ENCODE measurements at places on chromosomes 13 and 19.

DNA sequence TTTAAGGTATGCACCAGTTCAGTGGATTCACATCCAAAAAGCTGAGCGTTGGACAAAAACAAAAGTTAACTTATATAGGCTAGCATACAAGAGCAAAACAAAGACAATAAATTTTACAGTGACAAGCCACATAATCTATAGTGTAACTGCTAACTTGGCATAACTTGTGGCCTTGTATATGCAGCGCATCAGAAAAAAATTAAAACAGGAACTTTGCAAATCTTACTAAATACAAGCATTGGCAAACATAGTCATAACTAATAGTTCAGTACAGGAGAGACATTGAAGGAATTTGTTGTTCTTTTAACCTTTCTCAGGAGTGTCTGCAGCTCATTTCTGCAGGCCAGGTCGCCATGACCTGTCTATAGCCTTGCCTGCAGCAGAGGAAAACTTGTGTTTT, 54.6 kb downstream of the OR10H4 start:
- no peak for DNase-seq

- DNase-seq = no peak
Observed at GRCh38 chr19:16569609-16570320, 2.5 kb downstream of the SLC35E1 start.

GRCh38 chr19:45091031-45091923, 1.7 kb upstream of the PPP1R37 start:
- peak; percentile 98 for DNase-seq

GRCh38 chr19:13020002-13020414, 24.7 kb downstream of the NFIX start:
- DNase-seq = no peak

DNA sequence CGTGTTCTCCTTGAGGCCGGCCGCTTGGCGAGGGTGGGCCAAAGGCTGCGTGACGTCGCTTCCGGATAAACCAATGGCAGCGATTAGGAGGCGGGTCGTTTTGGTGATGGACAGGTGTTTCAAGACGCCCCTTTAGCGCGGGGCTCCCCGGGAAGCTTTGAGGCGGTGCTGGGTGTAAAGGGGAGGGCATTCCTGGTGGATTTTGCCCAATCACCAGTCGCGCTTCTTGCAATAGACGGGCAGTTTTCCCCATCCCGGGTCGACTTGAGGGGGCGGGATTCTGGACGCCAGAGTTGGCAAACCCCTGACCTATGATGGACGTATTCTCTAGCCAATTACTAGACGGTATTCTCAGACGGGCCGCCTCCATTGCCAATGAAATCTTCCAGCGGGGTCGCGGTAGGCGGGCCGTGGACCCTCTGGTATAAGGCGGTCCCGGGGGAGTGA, 264 bp upstream of the PRMT1 start:
- peak; percentile 100 for DNase-seq

DNA sequence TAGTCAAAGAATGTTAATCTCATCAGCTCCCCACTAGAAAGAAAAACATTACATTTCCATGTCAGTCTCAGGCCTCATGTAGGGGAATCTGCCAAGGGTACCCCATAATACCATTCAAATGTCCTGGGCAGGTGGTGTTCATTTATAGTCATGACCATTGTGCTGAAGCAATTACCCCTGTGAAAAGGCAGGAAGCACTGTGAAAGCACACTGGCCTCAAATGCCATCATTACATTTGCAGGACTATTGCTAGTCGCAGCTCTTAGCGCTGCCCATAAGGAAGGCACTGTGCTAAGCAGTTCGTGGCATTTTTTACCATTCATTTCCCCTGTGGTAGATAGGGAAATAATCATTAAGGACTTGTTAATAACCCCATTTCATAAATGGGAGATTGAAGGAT, 109.0 kb downstream of the LHFPL6 start:
- DNase-seq = no peak

- DNase-seq = no peak
Observed at GRCh38 chr19:33462112-33462791, 59.3 kb downstream of the PEPD start.

GRCh38 chr13:27228131-27228530, 23.2 kb upstream of the RPL21 start:
- no peak for DNase-seq

GRCh38 chr19:14699641-14700040, 9.8 kb downstream of the ZNF333 start:
- DNase-seq = no peak

DNA sequence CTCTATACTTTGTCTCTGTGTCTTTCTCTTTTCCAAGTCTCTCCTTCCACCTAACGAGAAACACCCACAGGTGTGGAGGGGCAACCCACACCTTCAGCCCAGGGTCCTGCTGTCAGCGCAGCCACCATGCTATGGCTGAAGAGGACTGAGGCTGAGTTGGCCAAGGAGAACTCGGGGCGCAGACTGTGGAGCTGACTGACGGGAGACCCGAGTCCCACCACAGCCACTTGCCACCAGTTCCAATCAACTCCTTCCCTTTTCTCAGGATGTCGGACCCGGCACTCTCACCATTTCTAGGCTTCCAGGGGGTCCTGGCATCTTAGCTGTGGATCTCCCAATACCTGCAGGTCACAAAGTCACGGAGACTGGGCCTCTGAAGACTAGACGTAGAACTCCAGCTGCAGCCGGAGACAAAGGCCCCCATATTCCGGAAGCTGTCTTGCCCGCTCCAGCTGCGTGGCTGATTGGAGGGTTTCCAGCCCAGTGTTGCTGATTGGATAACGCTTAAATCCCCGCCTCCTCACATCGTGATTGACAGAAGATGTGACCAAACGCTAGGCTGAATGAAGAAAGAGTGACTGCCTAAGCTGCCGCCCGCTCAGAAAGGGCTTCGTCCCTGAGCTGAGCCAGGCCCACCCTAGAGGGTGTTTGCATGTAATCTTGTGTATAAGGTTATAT, 63.6 kb downstream of the ZNF429 start:
- DNase-seq = no peak

GRCh38 chr19:47109177-47109540, 4.4 kb downstream of the ZC3H4 start:
- DNase-seq = no peak

DNA sequence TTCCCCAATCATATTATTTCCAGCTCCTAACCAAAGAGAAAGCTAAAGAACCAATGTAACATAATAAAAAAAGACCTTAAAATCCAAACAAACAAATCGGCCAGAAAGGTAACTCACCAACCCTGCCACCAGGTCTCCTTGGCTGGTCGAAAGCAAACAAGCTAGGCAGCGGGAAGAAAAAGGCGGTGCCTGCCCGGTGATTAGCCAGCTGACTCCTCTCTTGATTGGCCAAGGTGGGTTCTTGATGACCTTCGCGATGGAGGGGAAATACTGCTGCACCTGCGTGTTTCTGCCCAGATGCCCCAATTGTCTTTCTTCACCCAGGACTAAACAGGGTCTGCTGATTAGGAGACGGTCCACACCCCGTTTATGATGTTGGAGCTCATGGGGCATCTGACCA, at the start of gene NLRP11:
TSS of gene NLRP11 (minus strand) at position 154 of the 400 bp plus-strand sequence. CDS start 13,825 bp downstream, outside the sequence.
- DNase-seq = no peak

DNA sequence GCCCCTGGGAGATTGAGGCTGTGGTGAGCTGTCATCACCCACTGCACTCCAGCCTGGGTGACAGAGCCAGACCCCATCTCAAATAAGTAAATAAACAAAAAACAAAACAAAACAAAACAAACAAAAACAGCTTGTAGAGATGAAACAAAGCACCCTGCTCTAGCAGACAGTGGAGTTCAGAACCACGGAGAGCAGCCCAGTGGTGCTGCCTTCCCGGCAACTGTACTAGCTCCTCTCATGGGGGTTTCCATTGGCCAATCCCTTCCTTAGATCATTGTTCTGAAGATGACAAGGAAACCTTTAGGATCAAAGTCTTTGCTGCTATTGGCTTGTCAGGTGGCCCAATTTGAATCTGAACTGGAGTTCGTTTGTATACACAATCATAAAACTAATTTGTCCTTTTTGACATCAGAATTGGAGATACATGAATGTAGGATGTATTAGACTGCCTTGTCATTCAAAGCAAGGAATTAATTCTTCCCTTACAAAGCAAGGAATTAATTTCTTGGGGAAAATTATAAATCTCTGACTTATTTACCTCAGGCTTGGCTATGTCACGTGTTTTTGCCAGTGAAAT, 19.7 kb upstream of the SYCN start:
- no peak for DNase-seq

- DNase-seq = peak; percentile 91
Observed at GRCh38 chr13:39602614-39603366, at the start of gene LHFPL6. LHFPL6 (minus strand) TSS chr13:39603193.

GRCh38 chr13:49676581-49677298, 14.5 kb downstream of the EBPL start:
- no peak for DNase-seq

- DNase-seq = no peak
Observed at GRCh38 chr13:106376401-106377112, 158.9 kb downstream of the EFNB2 start.

GRCh38 chr19:20315543-20315942, 148.5 kb downstream of the ZNF486 start:
- no peak for DNase-seq

GRCh38 chr19:47445527-47445926, 26.2 kb downstream of the SLC8A2 start:
- DNase-seq = no peak

DNA sequence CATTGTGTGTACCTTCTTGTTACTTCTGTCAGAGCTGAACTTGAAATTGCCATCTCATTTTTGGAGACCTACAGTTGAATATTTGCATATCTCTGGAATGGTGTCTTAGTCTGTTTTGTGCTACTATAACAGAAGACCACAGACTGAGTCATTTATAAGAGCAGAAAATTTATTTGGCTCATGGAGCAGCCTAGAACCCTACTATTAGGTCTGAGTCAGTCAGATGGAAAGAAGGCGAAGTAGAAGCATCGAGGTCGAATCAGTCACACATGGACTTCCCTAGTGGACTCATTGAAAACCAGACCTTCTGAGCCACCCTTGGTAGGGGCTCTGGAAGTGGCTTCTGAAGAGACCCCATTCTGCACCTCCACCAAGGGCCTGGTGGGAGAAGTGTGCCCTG, 33.9 kb upstream of the TPT1 start:
- DNase-seq = no peak

DNA sequence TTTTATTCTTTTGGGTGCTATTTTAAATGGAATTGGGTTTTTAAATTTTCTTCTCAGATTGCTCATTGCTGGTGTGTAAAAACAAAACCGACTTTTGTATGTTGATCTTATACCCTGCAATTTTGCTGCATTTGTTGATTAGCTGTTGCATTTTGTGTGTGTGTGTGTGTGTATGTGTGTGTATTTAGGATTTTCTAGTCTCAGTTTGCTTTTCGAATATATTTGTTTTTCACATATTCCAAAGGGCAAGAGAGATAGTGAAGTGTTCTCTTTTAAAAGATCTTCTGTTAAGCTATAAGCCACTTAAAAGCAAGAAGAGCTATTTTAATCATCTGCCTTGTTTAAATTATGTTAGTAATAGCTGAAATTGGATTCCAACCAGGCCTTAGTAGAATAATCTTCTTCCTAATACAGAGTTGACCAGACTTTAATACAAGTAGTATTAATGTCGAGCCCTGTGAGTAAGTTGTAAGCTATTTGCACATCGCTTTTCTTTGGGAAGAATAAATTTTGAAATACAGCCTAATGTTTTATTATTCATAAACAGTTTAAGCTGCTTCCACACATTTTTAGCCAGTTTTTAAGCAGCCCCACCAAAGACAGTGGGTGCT, 57.4 kb downstream of the TM9SF2 start:
- no peak for DNase-seq
